Purkinje cell (primary cell): ENCODE measurements at places on chromosomes 11 and 22. TPM values are rescaled to one million over a fixed set of nuclear protein-coding genes. Genes with fewer than 3 reads are reported as not detected.

Gene POTEH
- not detected in 2 replicates for polyA plus RNA-seq

Gene CLCF1
- not detected in 2 replicates for polyA plus RNA-seq

Gene CASP1
- 0.57 TPM in 1 of 2 replicates, not detected in the other for polyA plus RNA-seq

Gene CYTH4
- not detected in 2 replicates for polyA plus RNA-seq

Gene AMBRA1
- polyA plus RNA-seq, result 0.36 and 2.7 TPM in 2 replicates

Gene TH
- polyA plus RNA-seq, result not detected in 2 replicates

Gene MMP1
- polyA plus RNA-seq, result 0.69 TPM in 1 of 2 replicates, not detected in the other

Gene MISFA
- 2.6 and 3.8 TPM in 2 replicates for polyA plus RNA-seq

Gene TMEM151A
- 6.2 and 8.1 TPM in 2 replicates for polyA plus RNA-seq

Gene THY1
- 541 and 768 TPM in 2 replicates for polyA plus RNA-seq

Gene EIF3F
- 62.6 and 68.5 TPM in 2 replicates for polyA plus RNA-seq

Gene GALNT18
- polyA plus RNA-seq, result 81.2 and 104 TPM in 2 replicates

Gene HTR3A
- not detected in 2 replicates for polyA plus RNA-seq

Gene LINC01488
- polyA plus RNA-seq, result not detected in 2 replicates

Gene RGL4
- polyA plus RNA-seq, result not detected in 2 replicates

Gene RFPL1
- polyA plus RNA-seq, result not detected in 2 replicates

Gene SLC16A8
- not detected in 2 replicates for polyA plus RNA-seq

Gene MTMR3
- 3.9 and 6.5 TPM in 2 replicates for polyA plus RNA-seq

Gene BLID
- not detected in 2 replicates for polyA plus RNA-seq

Gene ISX
- not detected in 2 replicates for polyA plus RNA-seq

Gene OR6X1
- polyA plus RNA-seq, result not detected in 2 replicates

Gene PSMA1
- polyA plus RNA-seq, result 501 and 541 TPM in 2 replicates

Gene TIMM10
- 261 and 303 TPM in 2 replicates for polyA plus RNA-seq

Gene OR6A2
- polyA plus RNA-seq, result not detected in 2 replicates

Gene TTC36
- polyA plus RNA-seq, result not detected in 2 replicates

Gene VSIG10L2
- not detected in 2 replicates for polyA plus RNA-seq

Gene GRAMD4
- polyA plus RNA-seq, result 1.9 and 2.9 TPM in 2 replicates

Gene CARNS1
- polyA plus RNA-seq, result 0.39 and 0.41 TPM in 2 replicates

Gene ZNF74
- polyA plus RNA-seq, result 0.24 and 0.75 TPM in 2 replicates

Gene CTSW
- polyA plus RNA-seq, result not detected in 2 replicates

Gene LRRC55
- polyA plus RNA-seq, result 0.07 TPM in 1 of 2 replicates, not detected in the other

Gene SCGB1A1
- not detected in 2 replicates for polyA plus RNA-seq

Gene APOA4
- not detected in 2 replicates for polyA plus RNA-seq

Gene BATF2
- polyA plus RNA-seq, result not detected in 2 replicates

Gene FERMT3
- not detected in 2 replicates for polyA plus RNA-seq

Gene TNKS1BP1
- 3.7 and 5.3 TPM in 2 replicates for polyA plus RNA-seq

Gene LIF
- polyA plus RNA-seq, result not detected in 2 replicates

Gene CYP2D6
- 1.4 and 1.8 TPM in 2 replicates for polyA plus RNA-seq

Gene STK33
- 3.4 and 6.0 TPM in 2 replicates for polyA plus RNA-seq

Gene IGLL1
- polyA plus RNA-seq, result not detected in 2 replicates

Gene ADM
- not detected in 2 replicates for polyA plus RNA-seq

Gene MFRP
- not detected in 2 replicates for polyA plus RNA-seq

Gene TSPAN18
- polyA plus RNA-seq, result 0.14 TPM in 1 of 2 replicates, not detected in the other

Gene PGA5
- not detected in 2 replicates for polyA plus RNA-seq

Gene KBTBD3
- polyA plus RNA-seq, result 62.1 and 117 TPM in 2 replicates

Gene PTPN5
- polyA plus RNA-seq, result 3.3 and 6.5 TPM in 2 replicates

Gene FGF4
- not detected in 2 replicates for polyA plus RNA-seq

Gene NAALAD2
- 10.0 and 20.0 TPM in 2 replicates for polyA plus RNA-seq

Gene PHLDA2
- 1.4 TPM in 1 of 2 replicates, not detected in the other for polyA plus RNA-seq

Gene FAM118A
- polyA plus RNA-seq, result 7.7 and 8.1 TPM in 2 replicates

Gene INS
- not detected in 2 replicates for polyA plus RNA-seq

Gene OR4D6
- not detected in 2 replicates for polyA plus RNA-seq

Gene AHNAK
- 0.73 and 2.8 TPM in 2 replicates for polyA plus RNA-seq

Gene MGAT3
- polyA plus RNA-seq, result 3.1 and 3.9 TPM in 2 replicates

Gene GGTLC2
- polyA plus RNA-seq, result not detected in 2 replicates

Gene APOL1
- 0.17 TPM in 1 of 2 replicates, not detected in the other for polyA plus RNA-seq

Gene OR51I1
- not detected in 2 replicates for polyA plus RNA-seq
